ENCODE measurements at places on chromosomes 3 and 15.

DNA sequence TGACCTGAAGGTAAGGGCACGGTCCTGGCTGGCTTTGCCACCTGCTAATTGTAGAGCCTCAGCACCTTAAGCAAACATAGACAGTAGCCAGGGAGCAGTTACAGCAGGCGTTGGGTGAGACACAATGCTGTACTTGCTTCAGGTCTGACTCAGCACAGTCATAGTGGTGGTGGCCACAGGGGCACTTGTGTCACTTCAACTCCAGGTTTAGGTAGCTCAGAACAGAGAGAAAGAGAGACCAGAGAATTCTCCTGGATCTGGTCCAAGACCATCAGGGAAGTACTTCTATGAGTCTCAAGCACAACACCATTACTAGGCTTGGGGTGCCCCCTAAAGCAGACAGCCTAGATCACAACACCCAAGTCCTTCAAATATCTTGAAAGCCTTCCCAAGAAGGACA, 204.4 kb downstream of the OTOL1 start:
- no peak for DNase-seq

DNA sequence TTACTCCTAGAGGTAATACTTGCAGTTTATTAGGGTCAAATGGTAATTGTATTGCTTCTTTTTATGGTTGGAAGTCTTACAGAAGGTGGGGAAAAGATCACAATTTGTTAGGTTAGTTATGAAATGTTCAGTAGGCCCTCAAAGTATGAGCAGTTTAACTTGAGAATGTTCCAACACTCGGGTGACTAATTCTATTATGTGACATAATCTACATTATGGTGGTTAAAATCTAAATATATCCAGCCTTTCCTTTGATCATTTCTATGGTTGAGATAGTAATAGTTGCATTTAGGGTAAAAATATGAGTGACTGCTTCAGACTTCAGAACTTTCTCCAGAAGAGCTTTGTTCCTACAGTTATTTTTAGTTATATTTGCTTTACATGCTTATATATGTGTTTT, 19.6 kb upstream of the FBXO22 start:
- no peak for DNase-seq

GRCh38 chr3:11996480-11996879, 7.7 kb upstream of the SYN2 start:
- no peak for DNase-seq

DNA sequence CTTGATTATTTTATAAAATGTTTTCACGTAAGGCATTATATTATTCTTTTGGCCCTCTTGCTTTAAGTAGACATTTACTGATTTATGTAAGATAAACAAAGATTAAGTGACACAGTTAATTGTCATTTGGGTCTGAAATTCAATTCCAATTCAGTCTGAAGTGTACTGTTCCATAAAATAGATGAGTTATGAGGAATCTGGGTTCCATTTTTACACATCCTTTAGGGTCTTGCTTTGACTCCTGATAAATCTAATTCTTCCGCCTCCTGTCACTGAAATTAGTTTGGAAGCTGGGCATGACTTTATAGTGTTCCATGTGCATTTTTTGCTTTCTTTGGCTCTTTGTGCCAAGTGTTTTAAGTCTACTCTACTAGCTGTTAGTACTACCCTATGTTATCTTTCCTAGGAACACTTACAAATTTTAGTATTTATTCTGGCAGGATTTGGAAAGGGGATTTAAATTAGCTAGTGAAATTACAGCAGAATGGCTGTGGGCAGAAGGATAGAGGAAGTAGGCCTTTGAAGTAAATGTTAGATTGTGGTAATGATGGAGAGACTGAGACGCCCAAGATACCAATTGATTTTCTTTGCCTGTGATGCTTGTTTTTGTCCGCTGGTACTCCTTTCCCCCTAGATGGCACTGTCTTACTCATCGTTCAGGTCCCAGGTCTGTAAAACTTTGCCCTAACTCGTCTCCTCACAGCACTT, 14.3 kb downstream of the ARL8B start:
- peak; percentile 16 for DNase-seq

All from kidney epithelial cell (primary cell).